Amniotic stem cell (primary cell): ENCODE measurements at places on chromosomes 4 and X.
A peak's percentile ranks its signal among the peaks of the same experiment; 100 is the strongest.

GRCh38 chrX:46209037-46209436 is 336.2 kb downstream of the ZNF674 start:
- DNase-seq: no peak

GRCh38 chrX:118631586-118631985 is 95.8 kb upstream of the IL13RA1 start:
- DNase-seq: no peak

DNA sequence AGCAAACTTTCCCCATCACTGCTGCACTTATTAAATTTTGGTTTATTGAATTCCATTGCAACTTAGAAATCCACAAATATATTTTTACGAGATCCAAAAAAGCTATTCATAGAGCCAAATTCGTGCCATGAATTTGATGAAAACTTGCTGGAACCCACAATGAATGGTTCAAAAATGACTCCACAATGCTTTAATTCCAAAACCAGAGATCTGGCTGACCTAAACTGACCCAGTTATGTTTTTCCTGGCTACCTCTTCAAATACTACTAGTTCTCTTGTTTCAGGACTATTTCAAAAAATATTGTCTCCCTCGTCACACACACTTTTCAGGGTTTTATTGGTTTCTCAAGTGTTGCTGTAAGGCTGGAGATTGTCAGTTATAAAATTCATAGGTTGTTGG is 474.8 kb downstream of the PDGFC start:
- no peak for DNase-seq

DNA sequence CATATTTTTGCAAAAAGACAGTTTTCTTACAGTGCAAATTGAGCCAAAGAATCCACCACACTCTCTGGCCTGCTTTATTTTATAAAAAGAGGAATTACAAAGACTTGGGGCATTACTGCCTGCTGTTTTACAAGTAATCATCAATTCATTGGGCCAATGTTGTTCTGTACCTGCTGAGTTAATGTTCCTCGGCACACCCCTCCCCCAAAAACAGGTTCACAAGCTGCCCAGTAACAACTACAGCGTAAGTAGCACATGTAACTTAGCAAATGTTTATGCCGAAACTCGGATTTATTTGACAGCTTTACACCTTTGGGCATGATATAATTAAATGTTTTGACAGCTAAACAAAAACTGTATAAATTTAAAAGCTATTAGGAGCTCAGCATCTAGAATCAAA is 214.6 kb upstream of the MAB21L2 start:
- no peak for DNase-seq

DNA sequence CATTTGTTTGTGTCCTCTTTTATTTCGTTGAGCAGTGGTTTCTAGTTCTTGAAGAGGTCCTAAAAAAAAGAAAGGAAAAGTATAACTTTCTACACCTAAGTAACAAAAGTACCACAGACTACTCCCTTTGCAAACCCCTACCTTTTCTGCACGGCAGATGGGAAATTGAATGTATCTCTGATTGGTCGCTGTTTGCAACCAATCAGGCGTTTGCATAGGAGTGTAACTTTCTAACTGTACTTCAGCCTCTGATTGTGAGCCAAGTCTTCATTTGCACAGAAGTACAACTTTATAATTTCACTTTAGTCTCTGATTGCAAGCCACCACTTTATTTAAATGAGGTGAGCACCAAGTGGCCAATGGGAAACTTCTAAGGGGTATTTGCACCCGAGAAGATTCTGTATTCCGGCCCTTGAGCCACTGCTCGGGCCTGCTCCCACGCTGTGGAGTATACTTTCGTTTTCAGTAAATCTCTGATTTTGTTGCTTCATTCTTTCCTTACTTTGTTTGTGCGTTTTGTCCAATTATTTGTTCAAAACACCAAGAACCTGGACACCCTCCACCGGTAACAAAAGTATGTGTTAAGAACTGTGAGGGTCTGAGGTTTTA is 40.3 kb upstream of the FHL1 start:
- no peak for DNase-seq

GRCh38 chr4:150849016-150849415 is 166.1 kb downstream of the LRBA start:
- no peak for DNase-seq

DNA sequence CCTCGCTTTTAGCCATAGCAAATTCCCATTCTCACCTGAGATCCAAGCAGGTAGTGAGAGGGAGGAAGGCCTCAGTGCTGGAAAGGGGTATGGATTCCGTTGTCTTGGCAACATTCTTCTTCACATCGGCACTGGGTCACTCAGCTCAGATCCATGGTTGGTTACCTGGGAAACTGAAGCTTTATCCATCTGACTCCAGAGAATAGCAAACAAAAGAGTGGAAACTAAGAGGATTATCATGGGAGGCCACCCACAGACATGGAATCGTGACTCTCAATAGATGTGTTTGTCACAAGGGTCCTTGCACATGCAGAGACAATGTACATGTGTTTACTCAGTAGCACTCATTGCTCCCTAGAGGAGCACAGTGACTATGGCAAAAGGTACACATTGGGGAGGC is 81.0 kb downstream of the MAGED4 start:
- DNase-seq: no peak

DNA sequence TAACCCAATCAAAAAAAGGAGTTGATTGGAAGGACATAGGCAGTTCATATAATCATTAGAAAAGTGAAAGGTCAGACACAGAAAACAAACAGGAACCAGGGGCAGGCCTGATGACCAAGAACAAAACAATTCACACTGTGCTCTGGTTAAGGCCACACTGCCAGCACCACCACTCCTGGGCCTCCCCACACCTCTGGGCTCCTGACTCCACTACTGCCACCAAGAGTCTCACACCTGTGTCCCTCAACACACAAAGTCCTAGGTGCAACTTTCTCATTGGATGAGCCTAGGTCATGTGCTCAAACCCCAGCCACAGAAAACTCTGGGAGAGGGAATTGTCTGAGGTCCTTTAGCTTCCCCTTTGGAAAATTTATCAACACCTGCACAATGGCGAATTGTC is 11.1 kb upstream of the FAM9C start:
- no peak for DNase-seq

GRCh38 chr4:162943263-162943662 is 223.4 kb downstream of the NAF1 start:
- DNase-seq: no peak

- no peak for DNase-seq
Measured at GRCh38 chr4:156100651-156101050, 147.0 kb upstream of the CTSO start.

DNA sequence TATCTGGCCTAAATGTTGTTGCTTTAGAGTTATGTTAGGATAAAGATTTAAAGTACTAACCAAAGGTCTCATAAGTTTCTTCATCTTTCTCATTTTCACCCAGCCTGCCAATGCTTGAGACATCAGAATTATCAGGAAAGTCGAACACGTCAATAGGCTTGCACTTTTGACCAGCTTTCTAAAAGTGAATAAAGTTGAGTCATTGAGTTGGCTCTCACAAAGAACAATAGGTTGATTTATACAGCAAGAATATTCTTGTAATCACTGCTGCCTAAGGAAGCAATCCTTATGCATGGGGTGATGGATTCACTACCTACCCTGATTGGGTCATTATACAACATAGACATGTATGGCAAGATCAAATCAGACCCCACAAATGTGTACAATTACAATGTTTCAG is 5.0 kb downstream of the CENPU start:
- DNase-seq: no peak

DNA sequence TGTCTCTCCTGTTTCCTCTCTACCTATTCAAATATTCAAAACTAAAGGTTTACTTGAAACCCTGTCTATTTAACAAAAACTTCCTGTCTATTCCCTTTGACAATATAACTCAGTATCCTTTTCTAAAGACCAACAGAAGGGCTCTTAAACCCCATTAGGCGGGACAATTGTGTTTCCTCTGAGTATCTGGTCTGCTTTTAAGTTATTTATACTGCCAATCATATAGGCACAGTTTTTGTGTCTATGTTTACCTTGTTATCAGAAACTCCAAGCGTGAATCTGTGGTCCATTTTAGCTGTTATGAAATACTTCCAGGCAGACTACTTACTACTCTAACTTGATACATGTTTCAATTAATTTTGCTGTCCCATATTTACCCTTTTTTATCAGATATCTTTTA is 350.0 kb upstream of the CTSO start:
- DNase-seq: no peak

- no peak for DNase-seq
Measured at GRCh38 chr4:74932010-74932409, 906 bp upstream of the PARM1 start.

GRCh38 chrX:96407072-96407471 is 277.6 kb upstream of the DIAPH2 start:
- DNase-seq: no peak

DNA sequence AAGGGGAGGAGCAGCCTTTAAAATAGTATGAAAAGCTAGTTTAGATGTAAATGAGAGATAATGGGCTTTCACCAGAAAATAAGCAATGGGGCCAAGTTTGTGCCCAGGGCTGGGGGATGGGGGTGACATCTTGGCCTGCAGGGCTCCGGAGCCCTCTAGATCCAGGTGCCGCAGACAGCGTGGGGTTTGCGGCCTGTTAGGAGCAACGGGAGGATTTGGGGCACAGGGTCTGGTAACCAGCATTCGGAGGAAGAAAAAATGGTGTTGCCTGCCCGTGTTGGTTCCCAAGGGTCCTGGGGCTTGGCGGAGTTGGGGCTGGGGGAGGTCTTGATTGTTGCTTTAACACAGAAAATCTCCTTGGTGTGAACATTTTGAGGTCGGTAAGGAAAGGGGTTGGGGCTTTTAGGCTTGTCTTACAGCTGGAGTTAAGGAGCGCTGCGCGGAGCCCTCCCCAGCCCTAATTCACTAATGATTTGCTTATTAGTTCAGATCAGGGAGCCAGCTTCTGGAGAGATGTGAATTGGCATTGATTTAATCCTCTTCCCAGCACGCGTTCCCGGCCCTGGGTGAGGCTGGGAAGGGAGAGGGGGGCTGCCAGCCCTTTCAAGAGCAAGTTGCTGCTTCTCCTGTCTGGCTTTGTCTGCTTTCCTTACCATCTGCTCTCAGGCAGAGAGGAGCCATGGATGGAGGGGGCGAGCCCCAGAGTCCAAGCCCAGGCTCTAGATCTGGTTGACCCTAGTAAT is 443.4 kb downstream of the BCOR start:
- no peak for DNase-seq

DNA sequence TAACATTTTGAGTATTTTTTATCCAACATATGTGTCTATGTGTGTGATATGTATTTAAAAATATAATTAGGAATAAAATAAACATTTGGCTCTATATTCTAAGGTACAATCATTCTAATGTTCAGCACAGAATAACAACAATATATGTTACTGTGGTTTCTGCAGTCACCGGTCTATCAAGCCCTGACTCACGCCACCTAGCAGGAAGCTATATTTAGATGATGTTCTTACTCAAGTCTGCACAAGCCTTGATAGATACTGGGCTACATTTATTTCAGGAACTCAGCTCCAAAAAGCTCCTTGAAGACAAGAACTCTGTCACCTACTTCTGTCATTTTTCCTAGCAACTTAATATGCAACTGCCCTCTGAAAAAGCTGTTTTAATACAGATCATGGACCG is 152.0 kb upstream of the FTHL17 start:
- no peak for DNase-seq

- no peak for DNase-seq
Measured at GRCh38 chr4:3267576-3268394, 18.8 kb downstream of the MSANTD1 start.

GRCh38 chr4:145041378-145041777 is 56.6 kb downstream of the ANAPC10 start:
- no peak for DNase-seq

DNA sequence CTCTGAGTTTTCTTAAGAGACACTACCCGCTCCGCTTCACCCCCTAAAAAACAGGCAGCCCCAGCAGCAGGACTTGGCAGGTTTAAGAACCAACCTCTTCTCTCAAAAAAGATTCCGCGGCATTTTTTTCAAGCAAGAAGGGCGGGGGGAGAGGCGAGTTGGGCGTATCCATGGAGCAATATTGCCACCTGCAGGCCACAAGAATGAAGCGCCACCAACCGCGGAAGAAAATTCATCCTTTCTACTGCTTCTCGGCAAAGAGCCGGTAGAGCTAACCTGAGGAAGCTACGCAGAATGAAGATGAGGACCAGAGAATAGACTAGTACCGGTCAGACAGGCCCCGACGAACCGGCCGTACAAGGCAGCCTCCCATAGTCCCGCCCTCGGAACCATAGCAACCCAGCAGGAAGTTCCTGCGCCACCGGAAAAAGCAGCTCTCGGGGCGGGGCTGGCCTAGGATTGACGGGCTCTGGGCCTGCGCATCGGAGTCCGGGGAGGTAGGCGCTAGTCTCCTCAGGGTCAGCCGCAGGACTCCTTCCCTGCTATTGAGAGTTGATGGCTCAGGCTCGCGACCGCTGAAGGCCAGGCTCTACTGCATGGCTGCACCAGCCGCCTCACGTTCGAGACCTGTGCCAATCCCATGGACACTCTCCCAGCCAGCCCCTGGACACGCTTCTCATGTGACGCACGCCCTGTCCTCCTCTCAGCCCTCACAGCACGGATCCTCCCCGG is 76.9 kb downstream of the MAGED4 start:
- DNase-seq: peak; percentile 78

DNA sequence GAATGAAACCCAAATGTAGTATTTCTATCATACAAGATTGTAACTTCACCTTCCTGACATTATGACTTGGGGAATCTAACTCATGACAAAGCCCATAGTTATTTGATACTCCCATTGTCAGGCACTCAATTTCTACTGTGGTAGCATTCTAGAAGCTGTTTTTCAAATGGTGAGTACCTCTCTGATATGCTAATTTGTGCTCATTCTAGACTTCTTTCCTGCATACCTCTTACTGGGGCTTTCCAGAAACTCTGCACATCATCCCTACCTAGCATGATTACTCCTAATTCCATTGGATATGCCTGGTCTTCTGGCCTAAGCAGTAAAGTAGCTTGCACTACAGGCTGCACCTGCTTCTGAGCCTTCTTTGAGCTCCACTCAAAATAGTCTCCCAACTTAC is 50.4 kb upstream of the TMEM184C start:
- no peak for DNase-seq

DNA sequence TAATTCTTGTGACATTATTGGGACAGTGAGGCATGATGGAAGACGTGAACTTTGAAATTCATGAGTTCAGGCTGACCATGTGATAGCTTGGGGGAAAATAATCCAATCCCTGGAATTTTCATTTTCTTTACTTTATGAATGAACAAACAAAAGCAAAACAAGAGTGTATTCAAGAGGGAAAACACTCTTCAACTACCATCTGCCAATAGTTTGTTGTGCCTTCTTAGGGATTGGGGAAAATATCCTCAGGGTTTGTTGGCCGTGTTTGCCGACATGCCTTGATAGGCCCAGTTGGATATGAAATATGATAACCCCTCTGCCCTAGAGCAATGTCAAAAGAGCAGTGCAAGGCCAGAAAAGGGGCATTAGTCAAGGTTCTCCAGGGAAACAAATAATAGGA is 80.8 kb upstream of the CLNK start:
- no peak for DNase-seq

DNA sequence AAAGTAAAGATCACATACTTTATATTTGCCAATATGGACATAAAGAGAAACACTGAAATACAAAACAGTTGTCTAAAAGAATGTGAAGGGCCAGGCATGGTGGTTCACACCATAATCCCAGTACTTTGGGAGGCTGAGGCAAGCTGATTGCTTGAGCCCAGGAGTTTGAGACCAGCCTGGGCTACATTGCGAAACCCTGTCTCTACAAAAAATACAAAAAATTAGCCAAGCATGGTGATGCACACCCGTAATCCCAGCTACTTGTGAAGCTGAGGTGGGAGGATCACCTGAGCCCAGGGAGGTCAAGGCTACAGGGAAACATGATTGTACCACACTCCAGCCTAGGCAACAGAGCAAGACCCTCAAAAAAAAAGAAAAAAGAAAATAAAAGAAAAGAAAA is 11.8 kb downstream of the RBM47 start:
- DNase-seq: no peak

- DNase-seq: no peak
Measured at GRCh38 chr4:147924604-147925412, 192.9 kb downstream of the ARHGAP10 start.
